ENCODE measurements at places on chromosomes 3 and 15.

GRCh38 chr3:23518441-23518840 lies 287.3 kb upstream of the UBE2E1 start:
- DNase-seq: no peak

DNA sequence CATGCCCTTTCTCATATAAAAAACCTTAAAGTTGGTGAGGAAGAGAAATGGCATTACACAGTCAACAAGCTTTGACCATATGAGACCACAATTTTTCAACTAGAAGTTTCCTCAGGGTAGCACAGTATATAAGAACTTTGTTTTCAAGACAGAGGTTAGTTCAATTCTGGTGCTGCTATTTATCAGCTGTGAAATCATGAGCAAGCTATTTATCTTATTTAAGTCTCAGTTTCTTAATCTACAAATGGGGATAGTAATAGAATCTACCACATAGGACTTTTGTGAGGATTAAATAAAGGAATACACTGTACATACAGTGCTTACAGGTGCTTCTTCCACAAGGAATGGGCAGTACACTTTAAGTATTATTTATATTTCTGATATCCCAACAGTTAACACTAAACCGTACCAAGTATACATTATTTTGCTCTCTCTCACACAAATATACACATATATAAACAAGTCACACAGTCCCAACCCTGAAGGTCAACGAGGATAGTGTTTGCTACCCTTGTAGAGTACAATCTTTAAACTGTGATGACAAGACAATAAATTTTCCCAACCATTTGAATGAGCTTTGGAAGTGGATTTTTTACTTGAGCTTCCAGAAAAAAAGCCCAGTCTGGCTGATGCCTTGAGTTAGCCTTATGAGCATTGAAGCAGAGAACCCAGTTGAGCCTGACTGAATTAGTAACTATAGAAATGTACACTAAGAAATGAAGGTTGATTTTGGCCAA lies 178.8 kb downstream of the TNIK start:
- no peak for DNase-seq

DNA sequence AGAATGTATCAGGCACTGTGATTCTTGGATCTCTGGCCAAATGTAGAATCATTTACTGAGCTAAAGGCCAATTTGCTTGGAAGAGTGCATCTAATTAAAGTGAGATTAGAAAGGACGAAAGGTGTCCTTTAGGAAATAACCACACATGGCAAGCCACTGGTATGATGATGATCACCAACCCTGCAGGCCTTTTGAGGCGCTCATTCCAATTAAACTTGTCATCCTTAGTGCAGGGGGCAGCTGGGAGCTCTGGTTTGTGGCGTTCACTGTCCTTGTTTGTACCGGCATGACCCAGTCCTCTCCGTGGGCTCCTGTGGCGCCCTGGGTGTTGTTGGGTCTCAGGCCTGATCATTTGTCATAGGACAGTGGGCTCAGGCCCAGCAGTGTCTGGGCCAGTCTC lies 11.0 kb downstream of the LIMD1 start:
- DNase-seq: no peak

DNA sequence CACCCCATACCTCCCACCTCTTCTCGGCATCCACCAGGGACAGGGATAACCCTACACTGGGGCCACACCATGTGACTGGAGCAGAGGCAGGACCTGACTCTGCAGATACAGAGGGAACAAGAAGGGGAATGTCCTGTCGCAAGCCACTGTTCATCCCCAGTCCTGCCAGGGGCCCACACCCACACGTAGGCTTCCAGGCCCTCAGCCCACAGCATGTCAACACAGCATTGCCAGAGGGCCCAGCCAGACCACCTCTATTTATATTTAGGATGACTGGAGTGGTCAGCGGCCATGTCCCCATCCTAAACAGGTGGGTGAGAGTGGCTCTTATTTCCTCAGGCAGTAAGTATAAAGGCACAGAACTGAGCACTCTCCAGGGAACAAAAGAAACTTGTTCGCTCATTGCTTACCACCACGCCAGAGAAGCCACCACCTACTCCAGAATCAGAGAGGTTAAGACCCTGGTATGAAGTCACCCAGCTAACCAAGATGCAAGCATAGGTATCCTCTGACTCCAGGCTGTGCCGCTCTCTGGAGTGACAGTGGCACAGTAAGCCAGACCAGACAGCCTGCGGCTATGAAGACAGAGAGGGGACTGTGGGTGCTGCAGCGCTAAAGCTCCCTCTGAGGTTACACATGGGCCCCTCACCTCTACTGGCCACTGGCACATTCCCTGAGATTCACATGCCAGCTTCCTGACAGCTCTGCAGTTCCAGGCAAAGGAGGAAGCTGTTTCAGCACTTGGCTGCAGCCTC lies 67.9 kb downstream of the LRIG1 start:
- DNase-seq: no peak

DNA sequence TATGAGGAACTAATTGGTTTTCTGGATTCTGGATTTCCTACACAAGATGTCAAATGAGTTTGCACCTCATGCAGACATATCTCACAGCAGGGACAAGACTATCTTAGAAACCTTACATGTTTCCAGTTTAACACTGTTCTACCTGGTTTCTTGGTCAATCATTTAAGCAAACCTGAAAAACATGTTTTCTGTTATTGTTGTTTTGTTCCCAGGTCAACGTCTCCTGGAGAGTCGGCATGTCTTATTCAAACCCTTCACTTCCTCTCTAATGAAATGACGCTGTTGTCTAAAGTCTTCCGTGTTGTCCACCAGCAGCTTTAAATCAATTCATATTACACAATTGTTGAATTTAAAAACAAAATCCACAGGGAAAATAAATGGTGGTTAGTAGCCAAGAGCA lies 150.9 kb downstream of the CNTN3 start:
- DNase-seq: no peak

DNA sequence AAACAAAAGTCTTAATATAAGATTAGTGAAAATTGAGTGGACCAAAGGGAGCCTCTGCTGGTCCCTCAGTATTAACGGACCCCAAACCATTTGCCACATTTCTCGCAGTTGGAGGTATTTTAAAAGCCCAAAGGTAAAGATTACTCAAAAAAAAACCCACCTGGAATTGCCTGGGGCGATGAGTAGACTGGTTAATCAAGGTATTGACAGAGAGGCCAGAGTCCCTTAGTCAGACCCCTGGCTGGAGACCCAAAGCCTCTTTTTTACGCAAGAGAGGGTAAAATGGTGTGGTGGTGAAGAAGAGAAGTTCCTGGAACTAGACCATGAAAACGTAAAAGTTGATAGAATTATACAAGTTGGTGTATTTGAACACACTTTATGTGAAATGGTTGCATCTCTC lies 137.2 kb downstream of the IMPG2 start:
- DNase-seq: no peak

DNA sequence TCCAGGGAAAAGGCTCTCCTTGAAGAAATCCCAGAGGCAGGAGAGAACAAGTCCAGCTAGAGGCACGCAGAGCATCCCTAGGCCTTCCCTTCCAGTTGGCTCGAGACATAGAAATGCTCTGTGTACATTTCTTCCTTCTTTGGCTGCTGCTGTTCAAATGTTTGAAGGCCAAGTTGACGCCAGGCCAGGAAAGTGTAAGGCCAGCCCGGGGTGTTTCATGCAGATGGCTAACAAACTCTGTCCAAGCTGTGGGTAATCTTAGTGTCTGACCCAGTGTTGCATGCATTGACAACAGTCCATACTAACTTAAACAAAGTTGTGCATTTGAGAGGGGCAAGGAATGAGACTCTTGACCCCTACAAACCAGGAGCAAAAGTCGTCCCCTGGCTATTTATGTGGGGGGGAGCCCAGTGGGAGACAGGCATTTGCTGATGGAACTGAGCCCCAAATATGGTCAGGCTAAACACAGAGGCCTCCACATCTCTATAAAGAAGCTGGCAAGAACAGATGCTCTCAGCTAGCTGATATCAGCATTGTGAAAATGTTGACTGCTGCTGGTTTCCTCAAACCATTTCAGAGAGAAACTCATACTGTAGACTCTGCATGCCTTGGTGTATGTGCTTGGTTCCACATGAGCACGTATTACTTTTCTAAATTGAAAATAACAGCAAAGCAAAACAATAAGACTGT lies 139.5 kb downstream of the ADAMTS9 start:
- no peak for DNase-seq
